ENCODE measurements at places on chromosomes 6 and 20.

- no peak for DNase-seq
These were observed 72.7 kb downstream of the QRSL1 start for GRCh38 chr6:106702046-106702445.

- DNase-seq: no peak
These were observed 18.1 kb downstream of the NPEPL1 start for GRCh38 chr20:58710481-58711265.

DNA sequence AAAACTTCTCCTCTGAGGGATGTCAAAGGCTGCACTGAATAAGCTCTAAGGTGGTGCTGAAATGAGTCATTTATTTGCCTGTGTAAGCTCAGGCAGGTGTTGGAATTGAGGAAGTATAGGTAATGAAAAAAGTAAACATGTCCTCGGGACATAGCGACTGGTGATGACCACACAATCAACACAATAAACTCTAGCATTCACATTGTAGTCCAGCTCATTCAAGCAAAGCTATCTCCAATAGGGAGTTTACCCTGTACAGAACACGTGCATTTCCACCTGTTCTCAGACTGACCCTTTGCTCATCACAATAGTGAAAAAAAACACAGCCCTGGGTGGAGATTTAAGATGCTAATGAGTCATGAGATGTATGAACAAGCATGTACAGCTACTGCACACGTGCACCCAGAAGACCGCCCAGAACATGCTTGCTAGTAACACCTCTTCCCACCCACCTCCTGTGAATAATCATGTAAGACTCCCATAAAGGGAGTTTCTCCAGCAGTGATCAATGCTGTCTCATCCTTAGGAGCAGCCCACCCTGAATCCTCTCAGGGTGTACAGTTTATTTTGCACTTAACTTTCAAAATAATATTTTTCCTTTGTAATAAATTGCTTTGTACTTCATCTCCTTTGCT, 33.0 kb upstream of the POU5F1 start:
- peak; percentile 81 for DNase-seq

- no peak for DNase-seq
These were observed 62.8 kb downstream of the GRM4 start for GRCh38 chr6:34082864-34083626.

DNA sequence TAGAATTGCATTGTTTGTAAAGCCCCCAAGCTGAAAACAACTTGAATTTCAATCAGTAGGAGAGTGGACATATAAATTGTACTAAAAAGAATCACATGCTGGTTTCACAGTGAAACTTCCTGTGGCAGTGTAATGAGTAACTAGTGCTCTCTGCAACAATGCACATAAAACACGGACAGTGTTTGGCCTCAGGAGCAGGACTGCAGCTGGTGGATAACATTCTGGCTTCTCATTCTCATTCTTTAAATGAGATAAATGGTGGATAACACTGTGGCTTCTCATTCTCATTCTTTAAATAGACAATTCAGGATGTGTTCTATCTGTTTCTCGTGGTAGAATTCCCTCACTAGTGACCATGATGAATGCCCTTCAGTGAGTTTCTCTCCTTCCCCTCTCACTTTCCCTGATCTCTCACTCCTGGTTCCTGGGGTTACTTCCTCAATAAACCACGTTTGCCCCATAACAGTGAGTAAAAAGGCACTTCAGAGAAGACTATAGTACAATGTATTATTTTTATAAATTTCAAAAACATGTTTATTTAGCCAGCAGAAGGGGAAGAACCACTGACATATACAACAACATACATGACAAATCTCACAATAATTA, 59.9 kb downstream of the SLC22A2 start:
- DNase-seq: no peak

GRCh38 chr6:53724501-53724900, 58.9 kb upstream of the KLHL31 start:
- DNase-seq: no peak

DNA sequence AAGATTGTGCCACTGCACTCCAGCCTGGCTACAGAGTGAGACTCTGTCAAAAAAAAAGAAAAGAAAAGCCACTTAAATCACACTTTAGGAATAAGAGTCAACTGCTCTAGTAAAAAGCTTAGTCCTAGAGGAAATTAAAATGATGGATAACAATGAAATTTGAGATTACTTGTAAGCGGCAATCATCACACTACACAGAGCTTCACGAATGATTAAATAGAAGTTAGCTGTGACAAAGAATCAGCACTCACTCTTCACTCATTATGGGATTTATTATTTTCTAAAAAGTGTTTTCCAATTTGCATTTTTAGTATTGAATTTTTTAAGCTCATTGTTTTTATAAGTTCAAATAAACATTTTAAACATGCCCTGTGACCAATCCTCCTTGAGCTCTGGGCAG, 718.0 kb downstream of the UTRN start:
- DNase-seq: no peak

- DNase-seq: no peak
These were observed 548.2 kb downstream of the PRKN start for GRCh38 chr6:162179196-162179951.

DNA sequence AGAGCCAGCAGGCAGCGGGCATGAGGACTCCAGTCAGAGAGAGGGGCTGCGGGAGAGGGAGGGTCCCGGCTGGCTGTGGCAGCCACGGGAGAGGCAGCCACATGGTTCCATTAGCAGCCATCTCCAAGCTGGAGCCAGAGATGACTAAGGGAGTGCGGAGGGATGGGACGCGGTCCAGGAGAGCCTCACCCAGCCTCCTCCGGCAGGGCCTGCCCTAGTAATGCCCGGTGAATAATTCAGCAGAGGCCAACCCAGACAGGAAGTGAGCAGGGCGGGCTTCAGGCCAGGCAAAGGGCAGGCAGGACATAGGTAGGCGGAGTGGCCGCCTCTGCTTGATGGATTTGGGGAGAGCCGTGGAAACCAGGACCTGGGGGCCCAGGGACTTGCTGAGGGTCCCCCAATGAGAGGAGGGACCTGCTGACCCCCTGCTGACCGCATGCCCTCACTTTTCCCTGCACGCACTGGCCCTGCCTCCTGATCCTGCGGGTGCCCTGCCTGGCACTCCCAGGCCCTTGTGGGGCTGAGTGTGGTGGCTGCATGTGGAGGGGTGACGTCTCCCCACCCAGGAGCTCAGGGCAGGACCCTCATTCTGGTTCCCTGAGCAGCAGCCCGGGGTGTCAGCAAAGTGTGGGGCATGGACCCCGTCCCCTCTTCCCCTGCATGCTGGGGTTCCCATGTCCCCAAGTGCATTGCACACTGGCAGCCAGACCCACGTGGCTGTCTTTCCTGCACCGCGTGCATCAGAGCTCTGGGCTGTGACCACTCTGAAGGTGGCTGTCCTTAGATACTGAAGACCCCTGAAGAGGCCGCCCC, 51.8 kb upstream of the SLCO4A1 start:
- DNase-seq: peak; percentile 60

Measured in iris pigment epithelial cell (primary cell).